AG08395 (cell line): ENCODE measurements at places on chromosomes 1 and 21.

DNA sequence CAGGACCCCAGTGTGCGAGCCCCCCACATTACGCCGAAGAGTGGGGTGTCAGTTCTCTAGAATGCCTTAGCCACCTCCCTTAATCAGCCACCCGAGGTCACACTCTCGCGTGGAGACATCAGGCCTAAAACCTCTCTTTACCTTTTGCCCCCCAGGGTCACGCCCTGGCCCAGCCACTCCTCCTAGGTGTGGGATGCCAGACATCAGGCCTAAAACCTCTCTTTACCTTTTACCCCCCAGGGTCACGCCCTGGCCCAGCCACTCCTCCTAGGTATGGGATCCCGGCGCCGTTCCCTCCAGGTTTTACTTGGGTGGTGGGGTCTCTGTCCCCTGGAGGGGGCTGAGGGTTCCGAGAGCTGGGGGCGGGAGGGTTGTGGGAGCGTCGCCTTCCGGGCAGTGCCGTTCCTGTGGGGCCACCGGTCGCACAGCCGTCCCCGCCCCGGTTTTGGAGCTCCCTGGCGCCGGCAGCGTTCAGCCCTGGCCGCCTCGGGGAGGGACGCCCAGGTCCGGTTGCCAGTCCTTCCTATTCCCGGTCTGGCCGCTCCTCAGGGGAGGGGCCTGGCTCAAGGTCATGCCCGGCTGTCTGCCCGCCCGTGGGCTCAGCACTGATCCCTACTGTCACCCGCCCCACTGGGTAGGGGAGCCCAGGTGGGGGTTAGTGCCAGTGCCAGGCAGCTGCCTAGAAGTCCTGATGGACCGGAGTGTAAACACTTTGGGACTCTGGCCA is 882 bp downstream of the VPS13D start:
- peak; percentile 66 for DNase-seq

DNA sequence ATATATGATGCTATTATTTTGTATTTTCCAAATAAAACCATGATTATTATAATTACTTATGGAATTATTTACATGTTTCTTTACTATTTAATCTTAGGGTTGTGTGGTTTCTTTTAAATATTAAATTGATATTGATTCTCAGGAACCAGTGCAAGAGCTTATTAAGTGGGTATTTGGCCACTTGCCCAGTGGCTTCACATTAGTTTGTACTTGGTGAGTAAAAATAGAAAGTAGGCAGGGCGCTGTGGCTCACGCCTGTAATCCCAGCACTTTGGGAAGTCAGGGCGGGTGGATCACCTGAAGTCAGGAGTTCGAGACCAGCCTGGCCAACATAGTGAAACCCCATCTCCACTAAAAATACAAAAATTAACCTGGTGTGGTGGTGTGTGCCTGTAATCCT is 497.1 kb downstream of the PTPRC start:
- DNase-seq = no peak

DNA sequence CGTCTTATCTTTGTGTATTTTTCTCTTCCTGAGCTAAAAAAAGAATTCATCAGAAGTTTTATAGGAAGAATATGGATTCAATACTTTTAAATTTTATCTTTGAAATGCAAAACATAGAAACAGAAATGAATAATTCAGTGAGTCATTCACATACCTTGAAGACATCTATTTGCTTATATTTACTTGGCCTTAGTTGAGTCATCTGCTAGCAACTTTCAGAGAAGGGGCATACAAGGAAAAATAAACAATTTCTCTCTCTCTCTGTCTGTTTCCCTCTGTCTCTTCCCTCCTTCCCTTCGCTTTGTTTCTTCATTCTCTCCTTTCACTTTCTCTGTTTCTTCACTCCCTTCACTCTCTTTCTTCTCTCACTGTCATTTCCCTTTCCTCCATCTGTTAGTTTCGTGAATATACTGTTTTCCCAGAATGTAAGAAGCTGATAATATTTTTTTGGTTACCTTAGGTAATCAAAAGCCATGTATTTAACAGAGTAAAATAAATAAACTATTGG is 477.2 kb downstream of the BRINP3 start:
- no peak for DNase-seq

GRCh38 chr1:109241344-109241743 is 8.0 kb upstream of the CELSR2 start:
- DNase-seq = no peak

DNA sequence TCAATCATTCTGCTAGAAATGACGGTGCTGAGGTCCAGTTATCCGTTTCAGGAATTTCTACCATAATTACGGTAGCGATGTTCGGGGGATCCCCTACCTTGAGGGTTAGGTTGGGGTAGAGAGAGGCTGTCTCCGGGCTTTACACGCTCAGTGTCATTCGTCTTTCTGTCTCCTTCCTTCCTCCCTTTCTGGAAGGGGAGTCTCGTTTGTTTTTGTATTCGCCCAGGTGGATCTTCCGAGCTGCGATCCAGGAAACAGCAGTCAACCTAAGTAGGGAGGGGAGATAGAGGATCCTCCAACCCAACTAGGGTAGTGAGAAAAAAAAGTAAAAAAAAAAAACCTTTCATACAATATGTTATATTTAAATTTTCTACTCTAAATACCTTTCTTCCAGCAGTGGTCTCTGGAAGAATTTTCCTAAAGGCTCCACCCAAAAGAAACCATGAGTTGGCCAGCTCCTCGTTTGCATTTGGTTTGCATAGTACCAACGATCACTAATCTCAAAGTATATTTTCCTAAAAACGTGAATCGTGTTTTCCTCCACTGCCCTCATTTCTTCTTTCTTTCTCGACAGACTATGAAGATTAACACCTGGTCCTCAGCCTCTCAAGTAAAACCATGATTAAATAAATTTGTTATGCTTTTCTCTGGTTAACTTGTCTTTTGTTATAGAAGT is 611 bp upstream of the PIK3C2B start:
- no peak for DNase-seq

- DNase-seq = no peak
Measured at GRCh38 chr21:38077569-38077968, 161.3 kb upstream of the KCNJ6 start.

- DNase-seq = no peak
Measured at GRCh38 chr21:39634507-39634906, 21.8 kb downstream of the B3GALT5 start.

DNA sequence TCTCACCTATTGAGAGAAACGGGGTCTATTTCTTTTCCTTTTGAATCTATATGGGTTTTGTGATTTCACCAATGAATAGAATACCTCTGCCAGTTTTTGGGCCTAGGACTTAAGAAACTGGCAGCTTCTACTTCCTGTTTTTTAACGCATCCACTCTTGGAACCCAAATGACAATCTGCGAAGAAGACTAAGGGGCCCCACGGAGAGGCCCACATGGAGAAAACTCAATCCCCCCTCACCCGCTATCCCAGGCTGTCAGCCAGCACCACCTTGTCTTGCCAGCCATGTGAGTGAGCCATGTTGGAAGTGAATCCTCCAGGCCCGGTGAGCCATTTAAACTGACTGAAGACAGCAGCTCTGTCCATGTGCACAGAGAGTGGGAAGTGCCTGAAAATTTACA is 3.6 kb upstream of the HENMT1 start:
- no peak for DNase-seq

DNA sequence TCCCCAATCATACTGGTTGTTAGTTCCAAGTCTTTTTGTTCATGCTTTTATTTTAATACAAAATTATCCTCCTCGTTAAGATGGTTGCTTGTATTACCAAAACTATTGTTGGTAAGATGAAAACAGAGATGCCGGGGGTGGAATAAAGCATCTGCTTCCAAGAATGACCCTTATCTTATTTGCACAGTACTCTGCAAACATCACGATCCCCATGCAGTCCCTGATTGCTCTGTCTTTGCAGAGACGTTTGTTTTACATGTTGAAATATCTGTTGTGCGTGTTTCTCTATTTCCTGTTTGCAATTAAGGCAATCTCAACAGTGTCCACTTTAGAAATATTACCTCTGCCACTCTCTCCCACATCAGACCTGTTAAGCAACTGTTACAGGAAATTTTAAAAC is 141.3 kb upstream of the NCAM2 start:
- no peak for DNase-seq

- no peak for DNase-seq
Measured at GRCh38 chr1:247639381-247639981, 34.1 kb downstream of the OR2G3 start.

- DNase-seq = no peak
Measured at GRCh38 chr1:225458222-225458631, 30.4 kb upstream of the LBR start.

DNA sequence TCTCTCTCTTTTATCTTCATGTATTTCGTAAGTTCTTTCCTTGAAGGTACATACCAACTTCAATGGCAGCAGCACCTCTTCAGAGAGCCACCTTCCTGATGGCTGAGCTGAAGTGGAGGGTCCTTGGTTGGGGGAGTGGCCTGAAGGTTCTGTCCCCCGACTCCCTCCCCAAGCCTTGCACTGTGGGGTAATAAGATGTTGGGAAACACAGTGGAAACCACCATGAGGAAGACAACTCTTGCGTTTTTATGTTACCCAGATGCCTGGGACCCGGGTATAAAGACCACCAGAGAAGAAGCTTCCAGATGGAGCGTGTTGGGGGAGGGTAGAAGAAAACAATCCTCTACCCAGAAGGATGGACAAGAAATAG is 794 bp downstream of the KRTAP12-3 start:
- DNase-seq = no peak

- peak; percentile 58 for DNase-seq
Measured at GRCh38 chr1:236502972-236503639, 20.7 kb upstream of the LGALS8 start.

GRCh38 chr1:44786841-44787426 is 1.0 kb downstream of the BEST4 start:
- no peak for DNase-seq

DNA sequence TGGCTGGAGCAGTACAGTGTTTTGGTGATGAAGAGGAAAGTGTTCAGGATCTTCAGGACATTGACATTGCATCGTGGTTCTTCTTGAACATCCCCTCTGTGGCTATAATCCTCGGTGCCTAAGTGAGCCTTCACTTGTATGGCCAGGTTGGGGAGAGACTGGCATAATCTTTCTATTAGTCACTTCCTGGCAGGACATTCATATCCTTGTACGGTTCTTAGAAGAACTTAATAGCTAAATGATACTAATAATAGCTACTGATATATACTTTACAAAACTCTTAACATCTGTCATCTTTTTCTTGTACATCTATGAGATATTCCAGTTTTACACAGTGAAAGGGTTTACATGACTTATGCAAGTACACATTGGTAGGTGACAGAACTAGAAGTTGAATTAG is 35.8 kb downstream of the CELF3 start:
- peak; percentile 73 for DNase-seq

GRCh38 chr1:20197329-20197791 is 11.0 kb upstream of the PLA2G2C start:
- DNase-seq = no peak

- DNase-seq = no peak
Measured at GRCh38 chr1:182299728-182300616, 91.6 kb downstream of the GLUL start.

DNA sequence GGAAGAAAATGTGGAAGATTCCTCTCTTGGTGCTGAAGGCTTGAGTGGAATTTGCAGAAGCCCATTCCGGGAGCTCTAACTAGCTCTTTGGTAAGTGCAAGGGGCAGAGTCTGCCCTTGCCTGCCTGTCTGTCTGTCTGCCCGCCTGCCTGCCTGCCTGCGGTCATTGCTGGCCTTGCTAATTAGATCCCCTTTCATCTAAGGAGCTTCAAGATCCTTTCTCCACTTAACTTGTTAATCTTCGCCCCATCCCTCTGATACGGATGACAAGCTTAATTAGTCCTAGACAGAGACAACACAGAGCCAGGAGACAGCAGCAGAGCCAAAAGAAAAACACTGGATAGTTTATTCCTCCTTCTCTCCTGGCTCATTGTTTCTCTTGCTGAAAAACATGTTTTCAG is 80.2 kb upstream of the GADD45A start:
- DNase-seq = no peak

- DNase-seq = no peak
Measured at GRCh38 chr1:3533067-3534048, 78.0 kb downstream of the MEGF6 start.

DNA sequence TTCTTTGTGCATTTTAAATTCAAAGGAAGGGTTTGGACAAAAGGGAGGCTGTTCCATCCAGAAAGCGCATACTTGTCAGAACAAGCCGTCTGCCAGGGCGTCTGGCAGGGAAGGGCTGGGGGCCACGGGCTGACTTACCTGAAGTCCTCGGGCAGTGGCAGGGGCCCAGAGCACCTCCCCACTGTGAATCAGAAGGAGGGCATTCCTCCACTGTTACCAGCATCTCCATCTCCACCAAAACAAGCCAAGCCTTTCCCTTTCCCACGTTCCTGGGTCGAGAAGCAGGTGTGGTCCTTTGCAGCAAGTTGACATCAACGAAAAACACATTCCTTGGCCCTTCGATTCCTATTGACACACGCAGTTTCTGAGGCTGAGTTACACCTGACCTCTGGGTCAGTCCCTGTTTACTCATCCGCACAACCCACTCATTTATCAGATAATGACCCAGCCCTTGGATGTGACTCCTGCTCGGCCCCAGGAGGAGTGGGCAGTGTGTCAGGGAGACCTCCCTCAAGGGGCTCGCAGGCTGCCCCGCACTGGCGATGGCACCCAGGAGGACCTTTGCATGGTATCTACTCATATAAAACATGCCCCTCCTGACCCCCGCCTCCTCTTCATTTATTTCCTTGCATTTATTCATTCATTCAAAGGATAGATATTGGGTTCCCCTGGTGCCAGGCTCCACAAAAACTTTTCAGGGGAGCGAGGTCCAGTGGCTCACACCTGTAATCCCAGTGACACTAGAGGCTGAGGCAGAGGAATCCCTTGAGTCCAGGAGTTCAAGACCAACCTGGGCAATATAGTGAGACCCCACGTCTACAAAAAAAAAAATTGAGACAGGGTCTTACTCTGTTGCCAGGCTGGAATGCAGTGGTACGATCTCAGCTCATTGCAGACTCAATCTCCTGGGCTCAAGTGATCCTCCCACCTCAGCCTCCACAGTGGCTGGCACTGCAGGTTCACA is 60.2 kb downstream of the TOMM20 start:
- no peak for DNase-seq

GRCh38 chr1:180572760-180573159 is 14.0 kb downstream of the OVAAL start:
- DNase-seq = no peak

- DNase-seq = no peak
Measured at GRCh38 chr1:40966417-40966816, 13.1 kb upstream of the CTPS1 start.

GRCh38 chr1:9805006-9805508 is 18.7 kb downstream of the CLSTN1 start:
- no peak for DNase-seq

DNA sequence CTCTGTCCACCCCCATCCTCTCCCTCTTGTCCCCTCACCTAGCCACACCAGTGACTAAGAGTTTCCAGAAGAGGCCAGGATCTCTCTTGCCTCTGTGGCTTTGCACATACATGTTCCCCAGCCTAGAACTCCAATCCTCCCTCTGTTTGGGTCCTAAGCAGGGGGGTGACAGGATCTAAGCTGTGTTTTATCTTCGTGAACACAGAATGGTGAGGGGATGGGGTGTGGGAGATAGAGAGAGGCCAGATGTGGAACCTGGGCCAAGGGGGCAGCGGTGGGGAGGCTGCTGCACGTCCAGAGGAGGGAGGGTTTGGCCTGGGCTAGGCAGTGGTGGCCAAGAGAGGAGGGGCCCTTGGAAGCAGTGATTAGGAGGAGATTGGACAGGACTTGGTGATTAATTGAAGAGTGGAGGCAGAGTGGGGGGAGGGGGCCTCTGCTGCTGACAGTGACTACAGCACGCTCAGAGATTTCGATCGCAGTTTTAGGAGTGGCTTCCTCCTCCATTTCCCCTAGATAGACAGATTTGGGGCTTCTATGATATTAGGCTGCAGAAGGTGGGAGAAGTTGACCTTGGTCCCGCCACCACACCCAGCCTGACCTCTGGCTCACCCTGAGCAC is 17.1 kb upstream of the ADGRB2 start:
- no peak for DNase-seq
